ENCODE measurements at places on chromosomes 2 and 18.

GRCh38 chr2:42976351-42976750 is 184.0 kb upstream of the HAAO start:
- DNase-seq = no peak

GRCh38 chr2:119744335-119744939 is 15.3 kb upstream of the PTPN4 start:
- DNase-seq = no peak

DNA sequence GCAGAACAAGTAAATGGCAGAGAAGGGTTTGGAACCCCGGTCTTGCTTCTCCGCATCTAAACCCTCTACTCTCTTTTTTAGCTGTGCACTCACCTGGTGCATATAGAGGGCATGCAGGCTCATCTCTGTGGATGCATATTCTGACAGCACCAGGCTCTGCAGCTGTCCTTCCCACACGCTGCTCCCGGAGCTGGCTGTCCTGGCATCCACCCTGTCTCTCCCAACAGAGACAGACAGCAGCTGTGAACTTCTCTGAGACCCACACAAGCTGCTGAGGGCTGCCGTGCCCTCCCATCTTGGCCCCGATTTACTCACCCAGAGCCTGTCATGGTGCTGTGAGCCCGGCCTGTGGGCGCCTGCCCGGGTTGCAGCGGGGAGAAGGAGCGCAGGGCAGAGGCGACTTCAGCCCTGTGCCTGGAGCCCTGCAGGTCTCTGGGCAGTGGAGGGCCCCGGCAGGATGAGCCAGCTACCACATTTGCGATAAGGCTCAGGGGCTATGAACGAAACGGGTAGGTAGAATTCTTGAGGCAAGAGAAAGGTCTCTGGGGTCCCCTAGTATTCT is 3.3 kb upstream of the ABCB6 start:
- no peak for DNase-seq

DNA sequence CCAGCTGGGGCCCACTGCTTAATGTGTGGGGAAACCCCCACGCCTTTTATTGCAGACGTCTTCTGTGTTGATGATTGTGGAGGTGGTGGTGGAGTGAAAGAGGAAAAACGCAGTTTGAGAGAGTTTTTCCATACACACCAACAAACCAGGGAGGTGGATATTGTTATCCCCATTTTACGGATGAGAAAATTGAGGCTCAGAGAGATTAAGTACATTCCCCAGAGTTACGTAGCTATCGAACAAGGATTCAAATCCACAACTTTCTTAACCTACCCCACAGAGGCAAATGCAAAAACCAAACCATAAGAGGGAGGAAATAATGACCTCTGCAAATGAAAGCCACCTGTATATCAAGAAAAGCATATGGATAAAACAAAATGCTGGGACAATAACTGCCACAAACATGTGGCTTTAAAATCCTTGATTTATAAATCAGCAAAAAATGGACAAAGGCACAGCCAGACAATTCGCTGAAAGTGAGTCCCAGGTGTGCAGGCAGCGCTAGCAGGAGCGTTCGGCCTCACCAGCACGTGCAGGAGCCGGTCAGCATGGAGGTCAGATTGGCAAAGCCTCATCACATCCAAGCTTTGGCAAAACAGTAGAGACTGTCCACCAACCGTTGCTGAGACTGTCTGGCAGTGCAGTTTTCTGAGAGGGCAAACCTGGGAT is 12.6 kb upstream of the RAB17 start:
- no peak for DNase-seq

- DNase-seq = no peak
Observed at GRCh38 chr2:221521233-221521845, 50.8 kb downstream of the EPHA4 start.

GRCh38 chr2:119202610-119203310 is 20.9 kb upstream of the STEAP3 start:
- DNase-seq = no peak

DNA sequence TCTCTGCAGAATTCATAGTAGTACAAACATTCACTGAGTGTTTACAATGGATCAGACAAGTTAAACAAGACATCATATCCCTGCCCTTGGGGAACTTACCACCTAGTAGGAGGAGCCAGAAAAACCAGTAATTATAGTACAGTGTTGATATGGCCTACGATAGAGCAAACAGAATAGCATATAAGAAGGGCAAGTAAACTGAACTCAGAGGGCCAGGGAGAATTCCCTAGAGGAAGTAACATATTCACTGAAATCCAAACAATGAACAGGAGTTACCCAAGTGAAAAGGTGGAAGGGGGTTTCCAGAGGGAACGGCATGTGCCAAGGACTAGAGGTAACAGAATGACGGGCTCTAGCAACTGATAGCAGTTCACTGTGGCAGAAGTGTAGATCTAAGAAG is 34.1 kb downstream of the NHEJ1 start:
- no peak for DNase-seq

- DNase-seq = no peak
Observed at GRCh38 chr2:102059151-102059550, 67.4 kb downstream of the IL1R2 start.

DNA sequence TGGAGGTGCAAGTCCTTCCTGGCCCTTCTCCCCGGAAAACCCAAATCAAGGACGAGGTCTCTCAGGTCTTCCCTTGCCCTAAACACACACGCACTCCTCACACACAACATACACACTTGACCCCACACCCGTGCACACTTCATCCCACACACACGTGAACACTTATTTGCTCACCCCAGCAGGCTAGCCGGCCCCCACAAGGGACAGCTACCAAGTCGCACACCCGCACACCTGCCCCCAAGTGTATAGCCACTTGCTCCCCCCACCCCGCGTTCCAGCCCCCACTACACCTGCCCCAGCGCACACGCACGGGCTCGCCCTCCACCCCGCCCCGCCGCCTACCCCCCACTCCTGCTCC is 359 bp downstream of the TGFBRAP1 start:
- no peak for DNase-seq

DNA sequence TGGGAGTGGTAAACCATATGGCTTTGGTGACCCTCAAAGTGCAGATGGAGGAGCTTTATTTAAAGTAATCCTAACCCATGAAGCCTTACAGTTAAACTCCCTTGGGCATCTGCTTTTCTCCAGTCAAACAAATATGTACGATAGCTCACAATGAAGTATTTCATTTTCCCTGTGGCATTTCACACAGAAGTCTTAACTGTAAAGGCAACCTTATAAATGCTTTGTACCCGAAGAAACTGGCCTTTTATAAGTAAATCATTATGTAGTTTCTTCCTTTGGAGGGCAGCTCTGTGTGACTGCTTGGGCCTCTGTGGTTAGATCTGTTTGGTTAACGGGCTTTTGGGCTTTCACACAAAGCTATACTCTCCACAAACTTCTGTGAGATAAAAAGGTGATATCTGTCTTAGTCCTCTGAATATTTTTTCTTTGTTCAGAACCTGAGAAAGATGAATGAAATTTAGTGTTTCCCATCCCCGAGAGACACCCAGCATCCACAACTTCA is 46.6 kb downstream of the SCN1A start:
- no peak for DNase-seq

GRCh38 chr2:105888625-105889024 is 143.9 kb downstream of the NCK2 start:
- DNase-seq = peak; percentile 10

- DNase-seq = no peak
Observed at GRCh38 chr2:80322958-80323357, 18.4 kb upstream of the LRRTM1 start.

DNA sequence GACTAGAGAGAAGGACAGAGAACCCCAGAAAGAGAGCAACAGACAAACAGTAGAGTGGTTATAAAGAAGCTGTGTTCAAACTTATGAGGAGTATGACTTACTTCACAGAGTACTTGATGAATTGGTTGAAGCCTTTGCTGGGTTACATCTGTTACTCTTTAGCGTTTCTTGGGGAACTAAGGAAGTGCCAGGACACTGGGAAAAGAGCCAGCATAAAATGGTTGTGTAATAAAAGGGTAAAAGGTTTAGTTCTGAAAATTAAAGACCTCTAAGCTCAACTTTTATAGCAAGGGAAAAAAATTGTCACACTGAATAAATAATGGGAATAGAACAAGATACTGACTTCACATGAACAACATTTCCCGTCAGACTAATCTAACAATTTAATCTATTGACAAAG is 17.0 kb upstream of the STAT4 start:
- DNase-seq = peak; percentile 87

DNA sequence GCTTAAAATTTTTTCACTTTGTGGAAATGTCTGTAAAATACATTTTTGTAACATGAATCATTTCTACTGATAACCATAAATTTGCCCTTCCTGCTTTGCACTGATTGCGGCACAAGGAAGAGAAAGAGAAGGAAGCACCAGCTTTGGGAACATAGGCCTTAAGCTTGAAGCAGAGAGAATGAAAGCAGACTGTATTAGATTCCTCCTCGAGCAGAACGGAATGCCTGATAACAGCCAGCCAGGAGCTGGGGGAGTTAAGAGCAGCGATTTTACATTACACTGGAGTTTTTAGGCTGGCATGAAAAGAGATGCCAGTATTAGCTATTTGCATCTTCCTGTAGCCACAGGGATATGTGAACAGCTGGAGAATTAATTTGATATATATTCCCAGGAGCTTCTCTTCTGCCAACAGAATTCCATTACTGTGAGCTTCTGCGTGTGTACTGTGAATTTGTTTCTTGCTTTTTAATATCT is 33.5 kb downstream of the CRIM1 start:
- peak; percentile 75 for DNase-seq

- DNase-seq = no peak
Observed at GRCh38 chr2:173690349-173690748, 274.8 kb downstream of the SP3 start.

DNA sequence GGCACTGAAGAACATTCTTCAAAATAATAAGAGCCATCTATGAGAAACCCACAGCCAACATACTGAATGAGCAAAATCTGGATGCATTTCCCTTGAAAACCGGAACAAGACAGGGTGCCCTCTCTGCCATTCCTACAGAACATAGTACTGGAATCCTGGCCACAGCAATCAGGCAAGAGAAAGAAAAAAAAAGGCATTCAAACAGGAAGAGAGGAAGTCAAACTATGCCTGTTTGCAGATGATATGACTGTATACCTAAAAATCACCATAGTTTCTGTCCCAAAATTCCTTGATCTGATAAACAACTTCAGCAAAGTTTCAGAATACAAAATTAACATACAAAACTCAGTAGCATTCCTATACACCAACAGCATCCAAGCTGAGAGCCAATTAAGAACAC is 119.5 kb upstream of the PARD3B start:
- no peak for DNase-seq

- DNase-seq = no peak
Observed at GRCh38 chr2:197944416-197945096, 140.2 kb downstream of the PLCL1 start.

DNA sequence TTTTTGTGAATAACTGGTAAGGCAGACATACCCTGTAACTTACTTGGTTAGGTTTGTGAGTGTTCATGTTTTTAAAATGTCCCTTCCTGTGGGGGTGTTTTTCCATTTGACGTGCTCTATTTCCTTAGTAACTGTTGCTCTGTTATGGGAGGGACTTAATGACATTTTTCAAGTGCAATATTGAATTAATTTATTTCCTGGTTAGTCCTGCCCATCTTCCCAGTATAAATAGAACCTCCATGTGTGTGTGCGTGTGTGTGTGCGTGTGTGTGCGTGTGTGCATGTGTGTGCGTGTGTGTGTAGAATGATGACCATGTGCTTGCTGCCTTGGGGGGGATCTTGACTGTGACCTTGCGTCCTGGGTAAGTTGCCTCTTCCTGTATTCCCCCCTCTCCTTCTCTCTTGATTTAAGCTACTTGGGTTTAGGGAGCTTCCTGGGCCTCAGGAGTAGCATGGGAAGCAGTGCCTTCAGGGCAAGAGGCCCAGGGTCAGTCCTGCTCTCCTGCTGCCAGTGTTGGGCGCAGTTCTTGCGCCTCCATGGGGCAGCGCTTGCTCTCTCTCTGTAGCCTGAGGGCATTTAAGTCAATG is 163.9 kb downstream of the LDLRAD4 start:
- no peak for DNase-seq

DNA sequence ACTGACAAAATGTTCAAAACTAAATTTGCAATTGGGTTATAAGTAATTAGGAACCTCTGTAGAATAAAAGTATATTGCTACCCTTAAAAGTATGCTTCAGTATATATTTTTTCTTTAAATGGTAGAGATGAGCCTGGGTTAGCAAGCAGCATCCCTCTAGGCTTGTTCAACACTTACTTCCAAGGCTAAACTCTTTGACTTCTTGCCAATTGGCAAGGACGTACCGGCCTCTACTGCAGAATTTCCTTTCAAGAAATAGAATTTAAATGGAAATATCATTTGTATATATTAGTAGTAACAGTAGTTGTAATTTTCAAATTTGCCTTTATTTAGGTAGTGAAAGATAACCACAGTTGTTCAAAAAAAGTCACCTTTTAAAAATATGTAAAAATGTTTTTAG is 105.1 kb upstream of the SLC38A11 start:
- DNase-seq = no peak

- DNase-seq = peak; percentile 25
Observed at GRCh38 chr2:222418739-222419138, 5.6 kb upstream of the SGPP2 start.

GRCh38 chr2:177175917-177176668 is 36.5 kb upstream of the HNRNPA3 start:
- DNase-seq = no peak

DNA sequence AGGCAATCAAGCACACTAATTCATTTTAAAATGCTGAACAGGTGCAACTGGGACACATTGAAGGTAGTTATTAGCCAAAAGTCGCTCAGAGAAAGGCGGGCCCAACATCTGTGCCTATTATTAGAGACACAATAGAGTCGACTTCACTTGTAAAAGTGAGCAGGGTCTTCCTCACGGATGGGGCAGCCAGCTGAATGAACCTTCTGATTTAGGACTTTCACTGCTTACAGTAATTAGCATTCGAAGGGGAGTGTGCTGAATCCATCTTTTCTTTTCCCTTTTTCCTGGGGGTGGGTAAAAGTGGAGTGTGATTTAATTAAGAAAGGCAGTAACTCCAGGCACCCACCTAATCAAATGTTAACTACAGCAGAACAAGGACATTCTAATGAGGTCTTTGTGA is 677.7 kb downstream of the DCDC2C start:
- DNase-seq = no peak

GRCh38 chr2:139438478-139438877 is 658.3 kb upstream of the NXPH2 start:
- no peak for DNase-seq

DNA sequence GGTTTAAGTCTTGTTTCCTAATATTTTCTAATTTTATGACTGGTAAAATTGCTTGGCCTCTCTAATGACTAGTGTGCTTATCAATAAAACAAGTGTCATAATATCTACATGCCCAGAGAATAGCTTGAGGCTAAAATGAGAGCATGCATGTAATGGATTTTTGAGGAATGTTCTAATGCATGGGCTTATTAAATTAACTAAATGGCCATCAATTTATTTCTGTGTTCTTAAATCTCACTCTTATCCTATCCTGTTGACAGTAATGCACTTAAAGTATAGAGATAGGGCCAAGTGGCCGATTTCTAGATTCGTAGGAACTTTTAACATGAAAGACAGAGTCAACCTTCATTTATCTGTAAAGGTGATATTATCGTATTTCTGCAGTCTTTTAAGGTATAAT is 252.4 kb upstream of the COL3A1 start:
- DNase-seq = no peak

Data from EL (cell line).